ENCODE measurements at places on chromosomes 7 and 10.

DNA sequence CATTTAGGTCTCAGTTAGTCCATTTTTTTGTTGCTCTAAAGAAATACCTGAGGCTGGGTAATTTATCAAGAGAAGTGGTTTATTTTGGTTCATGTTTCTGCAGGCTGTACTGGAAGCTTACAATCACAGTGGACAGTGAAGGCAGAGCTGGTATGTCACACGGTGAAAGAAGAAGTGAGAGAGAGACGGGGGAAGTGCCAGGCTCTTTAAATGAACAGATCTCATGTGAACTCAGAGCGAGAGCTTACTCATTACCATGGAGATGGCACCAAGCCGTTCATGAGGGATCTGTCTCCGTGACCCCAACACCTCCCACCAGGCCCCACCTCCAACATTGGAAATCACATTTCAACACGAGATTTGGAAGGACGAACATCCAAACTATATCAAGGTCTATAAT lies 18.9 kb upstream of the PNLIPRP3 start:
- DNase-seq: no peak

- DNase-seq: no peak
These were observed 11.8 kb downstream of the CEP41 start for GRCh38 chr7:130429019-130429418.

- DNase-seq: peak; percentile 52
These were observed 2.2 kb downstream of the ARHGAP21 start for GRCh38 chr10:24721229-24722106.

DNA sequence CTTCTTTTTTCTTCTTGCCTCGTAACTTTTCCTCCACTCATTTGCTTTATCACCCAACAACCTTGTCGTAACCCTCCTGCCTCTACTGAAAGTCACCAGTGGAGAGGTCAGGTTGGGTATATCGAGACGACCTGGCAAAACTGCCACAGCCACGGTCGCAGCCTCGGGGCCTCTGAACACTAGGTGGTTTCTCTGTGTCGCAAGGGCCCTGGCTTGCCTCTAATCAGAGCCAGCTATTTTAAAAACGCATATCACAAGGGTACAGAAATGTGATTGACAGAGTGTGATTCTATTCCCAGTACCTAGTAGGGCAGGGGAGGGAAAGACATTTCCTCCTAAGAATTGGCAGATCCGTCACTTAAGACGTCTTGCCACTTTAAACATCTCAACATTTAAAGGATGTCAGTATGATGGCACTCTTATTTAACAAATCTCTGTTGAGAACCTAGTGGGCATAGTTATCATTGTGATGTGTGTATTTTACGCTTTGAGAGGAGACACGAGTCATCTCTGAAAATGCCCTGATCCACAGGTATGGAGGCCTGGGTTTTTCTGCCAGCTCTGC lies 197.5 kb downstream of the ARHGAP21 start:
- no peak for DNase-seq

DNA sequence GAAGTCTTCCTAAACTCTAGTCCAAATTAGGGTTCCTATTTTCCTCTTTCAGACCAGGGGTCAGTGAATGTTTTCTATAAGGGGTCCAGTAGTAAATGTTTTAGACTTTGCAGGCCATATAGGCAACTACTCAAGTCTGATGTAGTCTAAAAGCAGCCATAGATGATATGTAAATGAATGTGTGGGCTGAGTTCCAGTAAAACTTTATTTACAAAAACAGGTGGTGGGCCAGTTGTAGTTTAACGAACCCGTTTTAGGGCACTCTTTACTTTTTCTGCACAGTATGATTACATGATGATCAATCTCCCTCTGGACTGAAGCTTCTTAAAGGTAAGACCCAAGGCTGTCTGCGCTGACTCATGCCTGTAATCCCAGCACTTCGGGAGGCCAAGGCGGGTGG lies 243.6 kb downstream of the CAMK1D start:
- no peak for DNase-seq

GRCh38 chr7:34191771-34192479 lies 286.6 kb downstream of the BMPER start:
- no peak for DNase-seq

GRCh38 chr10:126087153-126087680 lies 190.9 kb downstream of the FANK1 start:
- no peak for DNase-seq

- peak; percentile 77 for DNase-seq
These were observed at the start of gene CAV2 for GRCh38 chr7:116499168-116500077. TSS of gene CAV2 (plus strand) at chr7:116499738. CDS start at chr7:116499782, 44 bp downstream.

GRCh38 chr7:43195768-43196167 lies 83.3 kb downstream of the HECW1 start:
- no peak for DNase-seq

DNA sequence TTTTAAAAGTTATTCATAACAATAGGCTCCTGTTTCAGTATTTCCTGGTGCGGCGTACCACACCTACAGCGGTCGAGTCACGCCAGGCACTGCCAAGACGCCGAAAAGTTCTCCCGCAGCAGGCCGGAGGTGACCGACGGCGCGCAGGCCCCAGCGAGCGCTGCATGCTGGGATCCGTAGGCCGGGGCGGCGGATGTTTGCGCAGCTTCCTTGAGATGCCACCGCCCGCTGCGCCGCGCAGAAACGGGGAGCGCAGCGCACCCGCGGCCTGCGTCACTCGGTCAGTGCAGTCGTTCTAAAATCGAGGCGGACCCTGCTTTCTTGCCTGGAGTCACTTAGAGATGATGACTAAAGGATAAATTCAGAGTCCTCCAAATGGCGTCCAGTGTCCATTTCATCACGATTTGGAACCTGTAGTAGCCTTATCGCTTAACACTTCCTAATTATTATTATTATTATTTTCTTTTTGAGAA lies 1.3 kb upstream of the KIF11 start:
- DNase-seq: peak; percentile 94

- DNase-seq: no peak
These were observed 41.6 kb downstream of the POLR3A start for GRCh38 chr10:77987671-77988255.
